ENCODE measurements at places on chromosomes 3 and 15. TPM values are rescaled to one million over a fixed set of nuclear protein-coding genes. Genes with fewer than 3 reads are reported as not detected.
A peak's percentile ranks its signal among the peaks of the same experiment; 100 is the strongest.

- no peak for DNase-seq
These were observed 156.9 kb downstream of the ATP8B4 start for GRCh38 chr15:49962044-49962602.

The P2RY14 gene
- polyA plus RNA-seq = 0.27 TPM

DNA sequence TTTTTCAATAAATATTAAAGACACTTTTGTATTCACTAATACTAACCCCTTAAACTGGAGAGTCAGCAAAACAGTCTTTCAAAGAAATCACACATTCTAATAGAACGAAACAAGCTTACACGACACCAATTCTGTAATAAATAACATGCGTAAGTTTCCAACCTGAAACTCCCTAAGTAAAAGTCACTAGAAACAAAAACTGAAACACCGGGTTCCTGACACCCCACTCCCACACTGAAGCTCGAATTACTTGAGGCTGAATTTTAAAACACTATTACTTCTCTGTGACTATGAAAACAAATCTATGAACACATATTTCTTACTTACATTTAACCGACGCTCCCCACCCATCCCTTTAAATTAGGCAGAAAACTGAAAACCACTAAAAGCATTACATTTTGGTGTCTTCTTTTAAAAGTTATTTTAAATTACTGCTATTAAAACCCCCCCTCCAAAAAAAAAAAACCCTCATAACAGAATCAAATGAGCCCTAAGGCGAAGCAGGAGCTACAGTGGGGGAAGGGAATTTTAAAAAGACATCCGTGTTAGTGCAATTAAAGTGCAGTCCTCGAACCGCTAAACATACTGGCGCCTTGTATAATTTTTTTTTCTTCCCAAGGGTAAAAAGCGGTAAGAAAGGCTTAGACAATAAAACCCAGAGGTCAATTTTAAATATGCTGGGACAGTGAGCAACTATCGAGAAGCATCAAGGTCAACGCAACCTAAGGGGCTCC, 878 bp downstream of the SPPL2A start:
- DNase-seq = peak; percentile 39

GRCh38 chr15:31447931-31448634, 121.4 kb downstream of the KLF13 start:
- DNase-seq = no peak

DNA sequence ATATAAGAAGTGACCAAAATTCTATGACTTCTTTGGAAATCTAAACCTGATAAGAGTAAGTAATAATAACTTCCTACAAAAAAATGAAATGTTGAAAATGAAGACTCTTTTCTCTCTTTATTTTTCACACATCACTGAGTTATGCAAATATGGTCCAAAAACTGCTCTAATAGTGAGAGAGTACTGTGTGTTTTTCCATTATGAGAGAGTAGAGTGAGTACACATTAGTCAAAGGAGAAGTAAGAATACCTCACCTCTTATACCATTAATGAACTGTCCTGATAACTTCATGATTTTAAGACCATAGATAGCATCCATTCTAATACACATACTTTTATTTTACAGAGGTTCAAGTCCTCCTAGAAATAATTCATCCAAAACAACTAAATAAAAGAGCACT, 1310.2 kb downstream of the SI start:
- no peak for DNase-seq

DNA sequence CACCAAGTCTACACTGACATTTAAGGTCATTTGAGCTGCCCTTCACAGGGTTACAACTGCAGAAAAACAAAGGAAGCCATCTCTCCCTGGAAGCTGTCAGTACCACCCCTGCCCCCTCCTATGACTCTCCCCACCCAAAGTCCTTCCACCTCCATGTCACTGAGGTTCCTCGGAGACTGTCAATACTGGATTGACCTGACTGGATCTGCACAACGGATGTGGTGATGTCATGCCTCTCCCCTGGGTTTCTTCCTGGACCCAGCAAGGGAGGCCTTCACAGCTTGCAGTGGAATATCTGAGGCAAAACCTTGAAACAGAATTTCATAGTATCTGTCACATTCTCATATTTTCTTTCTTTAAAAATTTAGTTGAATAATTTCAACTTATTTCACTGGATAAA, 153.5 kb downstream of the CLSTN2 start:
- no peak for DNase-seq

- no peak for DNase-seq
These were observed 23.7 kb downstream of the RBM5 start for GRCh38 chr3:50112462-50112861.

GRCh38 chr3:66593978-66594377, 93.2 kb upstream of the LRIG1 start:
- no peak for DNase-seq

DNA sequence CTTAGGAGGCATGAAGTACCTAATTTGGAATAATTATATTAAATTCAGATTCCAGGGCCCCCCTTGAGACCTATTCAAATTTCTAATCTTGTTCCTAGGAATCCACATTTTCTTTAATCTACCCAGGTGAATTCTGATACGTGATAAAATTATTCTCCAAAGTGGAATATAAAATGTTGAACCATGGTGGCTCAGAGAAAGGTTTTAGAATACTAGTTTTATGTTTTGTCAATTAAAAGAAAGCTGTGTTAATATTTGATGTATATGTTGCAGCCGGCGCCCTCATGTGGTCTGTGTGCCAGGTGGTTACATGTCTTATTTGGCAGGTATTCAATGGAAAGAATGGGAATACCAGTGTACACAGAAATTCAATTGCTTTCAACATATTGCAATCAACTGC, 321.8 kb downstream of the FEZF2 start:
- DNase-seq = no peak

GRCh38 chr3:12681943-12682390, 18.1 kb upstream of the RAF1 start:
- no peak for DNase-seq

DNA sequence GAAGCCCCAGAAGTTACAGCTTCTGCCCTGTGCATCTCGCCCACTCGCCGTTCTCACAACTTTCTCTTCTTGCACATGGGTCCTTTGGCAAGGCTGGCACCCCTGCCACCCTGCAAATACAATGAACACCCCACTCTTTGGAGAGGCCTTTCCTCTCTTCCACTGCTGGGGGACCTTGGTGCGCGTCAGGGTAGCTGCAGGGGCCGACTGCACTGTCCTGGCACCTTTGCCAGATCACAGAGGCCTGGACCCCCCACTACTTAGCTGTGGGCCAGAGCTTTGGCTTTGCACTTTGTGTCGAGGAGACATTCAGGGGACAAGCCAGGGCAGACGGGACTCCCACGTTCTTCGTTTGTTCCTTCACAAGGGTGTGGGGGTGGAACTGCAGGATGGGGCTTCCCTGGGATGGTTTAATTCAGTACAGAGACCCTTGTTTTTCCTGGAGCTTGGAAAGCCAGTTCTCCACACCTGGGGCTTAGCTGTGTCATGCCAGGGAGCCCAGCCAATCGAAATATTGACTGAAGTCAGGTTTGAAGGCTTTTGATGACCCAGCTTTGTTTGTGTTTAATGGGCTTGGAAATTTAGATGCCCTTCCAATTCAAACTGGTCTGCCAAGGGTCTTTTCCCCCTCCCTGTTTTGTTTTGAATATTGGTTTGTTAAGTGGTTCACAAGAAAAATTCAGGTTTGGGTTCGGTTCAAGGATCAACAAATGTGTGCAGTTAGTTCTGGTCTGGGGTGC, 256.1 kb upstream of the TLE3 start:
- DNase-seq = no peak

The SEMA5B gene
- 25.2 TPM for polyA plus RNA-seq

The CCDC51 gene
- polyA plus RNA-seq = 29.2 TPM

DNA sequence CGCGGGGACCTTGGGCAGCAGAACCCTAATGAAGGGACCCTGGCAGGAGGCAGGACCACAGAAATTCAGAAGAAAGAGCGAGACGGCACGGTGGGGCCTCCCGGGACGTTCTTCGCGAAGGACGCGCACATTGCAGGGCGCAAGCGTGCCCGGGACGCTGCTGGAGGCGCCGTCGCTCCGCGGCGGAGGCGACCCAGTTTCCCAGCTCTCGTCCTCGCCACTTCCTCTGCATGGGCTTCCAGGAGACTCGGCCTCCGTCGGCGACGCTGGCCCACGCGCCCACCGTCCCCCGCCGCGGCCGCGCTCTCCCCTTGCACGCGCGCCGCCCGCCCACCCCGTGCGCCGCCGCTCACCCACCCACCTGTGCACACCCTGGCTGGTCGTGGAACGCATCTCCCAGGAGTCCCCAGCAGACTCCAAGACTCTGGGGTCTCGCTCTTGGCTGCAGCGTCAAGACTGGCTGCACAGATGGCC, 31.8 kb upstream of the SMAD3 start:
- no peak for DNase-seq

The DZIP1L gene
- 26.2 TPM for polyA plus RNA-seq

The TMCO5A gene
- not detected for polyA plus RNA-seq

DNA sequence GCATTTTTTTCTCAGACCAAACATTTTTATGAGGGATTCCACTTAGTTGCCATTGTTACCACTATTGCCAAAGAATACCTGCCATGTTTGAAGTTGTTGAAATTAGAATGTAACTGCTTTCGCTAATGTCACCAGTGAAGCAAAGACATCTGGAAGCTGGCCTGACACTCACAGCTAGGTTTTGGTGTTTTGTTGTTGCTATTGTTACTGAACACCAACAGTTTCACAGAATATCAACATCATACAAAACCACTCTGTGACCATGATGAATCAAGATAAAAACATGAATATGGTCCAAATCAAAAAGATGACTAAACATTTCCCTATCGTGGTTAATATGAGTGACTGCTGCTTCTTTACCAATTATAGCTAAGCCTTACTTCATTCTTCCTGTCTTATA, 6.9 kb upstream of the CFAP20DC start:
- DNase-seq = no peak

The SCN5A gene
- polyA plus RNA-seq = 1.1 TPM

GRCh38 chr3:30596152-30596551, 10.2 kb upstream of the TGFBR2 start:
- no peak for DNase-seq

GRCh38 chr3:121957674-121958415, 63.6 kb downstream of the SLC15A2 start:
- DNase-seq = no peak

DNA sequence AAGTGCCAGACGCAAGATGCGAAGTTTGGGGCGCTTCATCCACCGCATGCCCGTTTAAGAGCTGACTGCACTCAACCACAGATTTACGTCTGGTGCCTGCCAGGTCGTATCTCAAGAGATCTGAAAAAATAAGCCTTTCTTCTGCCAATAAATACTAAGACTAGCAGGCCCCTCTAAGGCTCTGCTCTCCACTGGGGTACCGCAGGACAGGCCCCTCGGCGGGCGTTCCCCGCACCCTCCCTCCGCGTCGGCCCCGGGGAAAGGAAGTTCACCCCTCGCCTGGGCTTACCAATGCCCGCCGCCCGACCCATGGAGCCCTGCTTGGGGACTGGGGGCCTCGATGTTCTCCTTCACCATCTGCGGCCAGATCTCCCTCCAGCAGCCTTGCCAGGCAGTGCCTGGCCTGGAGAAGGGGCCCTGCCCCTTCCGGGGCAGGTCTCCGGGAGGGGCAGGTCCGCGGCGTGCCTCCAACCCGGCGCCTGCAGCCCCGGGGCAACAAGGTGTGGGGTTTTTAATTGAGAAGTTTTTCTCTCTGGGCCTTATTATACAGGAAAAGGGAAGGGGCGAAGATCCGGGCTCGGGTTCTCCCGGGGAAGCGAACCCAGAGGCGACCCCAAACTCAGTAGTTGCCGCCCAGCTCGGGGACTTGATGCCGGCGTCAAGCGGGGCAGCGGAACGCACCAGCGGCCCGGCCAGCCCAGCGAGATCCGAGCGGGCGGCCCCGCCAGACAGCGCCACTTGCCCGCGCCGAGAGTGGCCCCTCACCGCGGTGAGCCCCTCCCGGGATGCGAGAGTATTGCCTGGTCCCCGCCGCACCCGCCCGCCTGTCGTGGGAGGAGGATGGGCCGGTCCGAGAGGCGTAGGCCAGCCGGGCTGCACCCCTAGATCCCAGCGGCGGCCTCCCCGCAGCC, 735 bp downstream of the GOLGA8B start:
- no peak for DNase-seq

GRCh38 chr3:10189557-10190354, 25.0 kb downstream of the IRAK2 start:
- no peak for DNase-seq

DNA sequence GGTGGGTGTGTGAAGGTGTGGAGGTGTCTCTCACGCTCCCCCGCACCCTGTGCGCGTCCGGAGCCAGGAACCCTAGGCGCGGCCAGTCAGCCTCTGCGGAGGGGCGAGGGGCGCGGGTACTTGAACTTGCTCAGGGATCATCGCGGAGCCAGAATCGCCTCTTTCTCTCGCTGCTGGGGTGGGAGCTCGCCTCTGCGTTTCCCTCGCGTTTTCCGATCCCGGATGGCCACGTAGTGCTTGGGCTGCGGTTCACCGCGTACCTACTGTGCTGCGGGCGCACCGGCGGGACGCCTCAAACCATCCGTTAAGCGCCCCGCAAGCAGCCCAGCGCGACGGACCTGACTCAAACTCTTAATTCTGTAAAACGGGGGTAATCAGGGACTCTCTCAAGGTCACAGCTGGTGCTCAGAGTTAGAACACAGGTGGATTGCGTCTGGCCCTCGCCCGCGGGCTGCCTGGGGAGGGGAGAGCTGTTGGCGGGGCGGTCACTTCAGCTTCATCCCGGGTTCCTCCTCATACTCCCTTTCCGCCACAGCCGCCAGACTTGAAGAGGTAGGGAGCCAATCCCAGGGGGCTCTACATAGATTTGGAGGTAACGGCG, 686 bp downstream of the MYRIP start:
- DNase-seq = no peak

DNA sequence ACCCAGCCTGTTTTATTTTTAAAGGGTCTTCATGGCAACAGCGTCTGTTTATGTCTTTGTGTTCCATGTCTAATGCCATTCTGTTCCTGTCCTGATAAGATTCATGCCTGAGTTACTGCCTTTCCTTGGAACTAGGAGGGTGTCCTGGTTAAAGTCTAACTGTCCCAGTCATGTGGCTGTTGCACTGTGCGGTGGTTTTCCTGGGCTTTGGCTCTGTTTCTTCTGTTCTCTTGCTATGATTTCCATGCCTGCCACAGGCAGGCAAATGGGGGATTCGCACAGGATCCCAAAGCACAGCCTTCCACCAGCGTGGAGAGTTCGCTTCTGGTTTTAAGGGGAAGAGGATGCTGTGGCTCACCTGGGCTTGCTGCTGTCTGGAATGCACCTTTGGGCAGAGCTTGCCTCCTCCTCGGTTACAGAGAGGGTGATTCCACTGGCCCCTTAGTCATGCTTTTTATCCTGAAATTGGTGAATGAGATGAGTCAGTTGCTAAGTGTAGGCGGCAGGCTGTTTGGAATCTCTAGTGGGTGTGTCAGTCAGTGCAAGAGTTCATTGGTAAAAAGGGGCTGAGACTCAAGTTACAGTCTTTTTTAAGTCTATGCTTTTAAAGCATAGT, 86.8 kb downstream of the CCK start:
- peak; percentile 59 for DNase-seq

DNA sequence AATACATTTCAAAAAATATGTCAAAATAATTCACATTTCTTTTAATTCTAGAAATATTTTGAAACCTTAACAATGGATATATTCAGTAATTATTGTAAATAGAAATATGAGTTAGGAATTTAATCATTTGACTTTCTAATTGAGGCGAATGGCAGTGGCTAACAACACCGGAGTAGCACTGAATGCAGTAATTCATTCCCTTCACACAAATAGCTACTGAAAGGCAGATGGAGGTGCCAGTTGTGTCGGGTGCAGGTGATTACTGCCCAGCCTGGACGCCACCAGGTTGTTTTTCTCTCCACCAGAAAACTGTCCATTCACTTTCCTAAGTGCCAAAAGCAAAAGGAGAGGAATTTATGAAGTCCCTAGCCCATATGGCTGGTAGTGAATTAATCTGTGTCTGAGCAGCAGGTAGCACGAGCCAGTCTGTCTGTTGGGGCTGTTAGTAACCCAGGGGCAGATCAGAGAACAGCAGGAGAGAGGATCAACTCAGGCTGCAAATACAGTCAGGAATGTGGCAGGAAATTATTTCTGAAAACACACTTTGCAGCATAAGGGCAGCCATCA, 79.3 kb upstream of the GMNC start:
- DNase-seq = no peak

Data from renal pelvis (tissue), 12 donors.